Common myeloid progenitor, CD34-positive (primary cell): ENCODE measurements at places on chromosomes 1 and 21.

DNA sequence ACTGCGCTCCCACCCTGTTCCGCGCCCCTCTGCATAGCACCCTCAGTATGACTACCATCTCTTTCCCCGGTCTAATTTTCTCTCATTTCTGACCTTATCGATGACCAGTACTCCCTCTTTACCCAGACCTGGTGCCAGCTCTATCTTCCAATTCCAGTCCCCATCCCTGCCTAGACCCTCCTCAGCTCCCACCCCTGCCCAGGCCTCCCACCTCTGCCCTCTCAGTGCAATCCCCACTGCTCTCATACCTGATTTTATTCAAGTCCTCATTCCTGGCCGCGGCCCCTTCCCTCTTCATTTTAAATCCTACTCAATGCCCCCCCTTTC, 1.3 kb downstream of the USP24 start:
- H3K27ac ChIP-seq, result peak overlapping the region; percentile 95
- H3K4me1 ChIP-seq, result peaks cover 61% of the 10 kb centered on the region
- H3K4me3 ChIP-seq, result peak overlapping the region; percentile 89
- DNase-seq, result no peak

DNA sequence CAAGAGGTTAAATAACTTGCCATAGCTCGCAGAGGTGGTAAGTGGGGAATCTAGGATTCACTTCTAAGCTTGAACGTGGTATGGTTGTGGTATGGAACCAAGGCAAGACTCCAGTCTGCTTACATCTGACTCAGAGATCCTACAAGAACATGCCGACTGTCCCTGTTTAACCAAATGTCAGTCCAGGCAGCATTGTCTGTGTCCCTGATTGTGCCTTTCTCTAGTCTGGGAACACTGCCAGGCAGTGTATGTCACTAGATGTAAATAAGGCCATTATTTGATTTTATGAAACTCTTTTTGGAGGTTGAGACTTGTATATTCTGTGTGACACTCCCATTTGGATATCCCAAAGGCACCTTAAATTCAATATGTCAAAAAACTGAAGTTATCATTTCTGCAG, 96.0 kb downstream of the NOS1AP start:
- no peak overlapping the region for H3K27ac ChIP-seq
- DNase-seq, result no peak
- H3K4me3 ChIP-seq, result no peak overlapping the region
- no peaks in the 10 kb centered on the region for H3K27me3 ChIP-seq
- H3K36me3 ChIP-seq, result no peaks in the 10 kb centered on the region
- no peaks in the 10 kb centered on the region for H3K4me1 ChIP-seq

DNA sequence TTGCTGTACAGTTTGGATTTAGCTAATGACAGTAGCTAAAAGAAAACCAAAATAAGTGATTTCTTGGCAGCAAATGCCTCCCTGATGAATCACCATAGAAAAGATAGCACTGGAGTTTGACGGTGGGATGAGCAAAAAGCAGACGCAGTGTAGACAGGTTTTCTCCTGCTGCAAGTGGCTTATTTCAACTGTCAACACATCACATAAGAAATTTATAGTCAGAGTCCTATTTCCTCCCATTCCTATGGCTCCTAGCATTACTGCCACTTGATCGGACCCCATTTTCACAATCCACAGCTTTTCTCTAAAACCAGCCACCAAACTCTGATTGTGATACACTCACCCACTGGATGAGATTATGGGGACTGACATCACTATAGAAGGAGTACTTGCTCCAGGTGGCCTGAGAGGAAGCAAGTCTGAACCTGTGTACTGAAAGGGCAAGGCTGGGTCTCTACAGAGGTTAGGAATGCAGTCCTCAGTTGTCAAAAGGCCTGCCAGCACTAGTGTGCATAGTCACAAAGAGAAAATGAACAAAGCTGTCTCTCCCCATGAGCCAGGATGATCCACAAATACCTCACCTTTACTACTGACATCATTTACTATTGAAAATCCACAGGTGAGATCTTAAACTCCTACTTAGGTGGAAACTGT, 359.8 kb downstream of the LTN1 start:
- H3K27me3 ChIP-seq, result no peaks in the 10 kb centered on the region
- no peak for DNase-seq
- peaks cover 16% of the 10 kb centered on the region for H3K4me1 ChIP-seq

DNA sequence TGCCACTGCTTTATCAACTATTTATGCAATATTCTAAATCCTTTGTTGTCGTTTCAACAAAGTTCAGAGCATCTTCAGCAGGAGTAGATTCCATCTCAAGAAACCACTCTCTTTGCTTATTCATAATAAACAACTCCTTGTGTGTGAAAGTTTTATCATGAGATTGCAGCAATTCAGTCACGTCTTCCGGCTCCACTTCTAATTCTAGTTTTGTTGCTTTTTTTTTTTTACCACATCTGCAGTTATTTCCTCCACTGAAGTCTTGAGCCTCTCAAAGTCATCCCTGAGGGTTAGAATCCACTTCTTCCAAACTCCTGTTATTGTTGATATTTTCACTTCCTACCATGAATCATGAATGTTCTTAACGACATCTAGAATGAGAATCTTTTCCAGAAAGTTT, 14.8 kb upstream of the ETS2 start:
- no peaks in the 10 kb centered on the region for H3K36me3 ChIP-seq
- H3K4me1 ChIP-seq, result peaks cover 4% of the 10 kb centered on the region
- H3K27ac ChIP-seq, result no peak overlapping the region
- no peak for DNase-seq
